ENCODE measurements at places on chromosomes 1 and 21. TPM values are rescaled to one million over a fixed set of nuclear protein-coding genes. Genes with fewer than 3 reads are reported as not detected.

OLFML3 gene
- total RNA-seq = 11.1 TPM

UHMK1 gene
- total RNA-seq = 72.3 TPM

ARHGEF2 gene
- 44.0 TPM for total RNA-seq

GUCA2A gene
- not detected for total RNA-seq

LRRC38 gene
- total RNA-seq = not detected

GNB1 gene
- total RNA-seq = 251 TPM

EFNA1 gene
- total RNA-seq = 48.2 TPM

CD247 gene
- not detected for total RNA-seq

- DNase-seq = no peak
These were observed 124.3 kb upstream of the GADD45A start for GRCh38 chr1:67560580-67561255.

DNA sequence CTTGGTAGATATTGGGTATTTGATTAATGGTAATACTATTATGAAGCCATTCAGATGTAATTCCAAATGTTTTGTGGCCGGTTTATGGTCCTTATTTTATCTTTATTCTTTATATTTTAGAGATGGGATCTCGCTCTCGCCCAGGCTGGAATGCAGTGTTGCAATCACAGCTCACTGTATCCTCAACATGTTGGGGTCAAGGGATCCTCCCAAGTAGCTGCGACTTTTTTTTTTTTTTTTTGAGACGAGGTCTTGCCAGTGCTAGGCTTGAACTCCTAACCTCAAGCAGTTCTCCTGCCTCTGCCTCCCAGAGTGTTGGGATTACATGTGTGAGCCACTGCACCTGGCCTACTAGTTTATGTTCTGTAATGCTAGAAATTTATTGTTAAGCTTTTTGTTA is 4.7 kb downstream of the DDI2 start:
- DNase-seq = no peak

- no peak for DNase-seq
These were observed 134.7 kb downstream of the TGFBR3 start for GRCh38 chr1:91751275-91751674.

DNA sequence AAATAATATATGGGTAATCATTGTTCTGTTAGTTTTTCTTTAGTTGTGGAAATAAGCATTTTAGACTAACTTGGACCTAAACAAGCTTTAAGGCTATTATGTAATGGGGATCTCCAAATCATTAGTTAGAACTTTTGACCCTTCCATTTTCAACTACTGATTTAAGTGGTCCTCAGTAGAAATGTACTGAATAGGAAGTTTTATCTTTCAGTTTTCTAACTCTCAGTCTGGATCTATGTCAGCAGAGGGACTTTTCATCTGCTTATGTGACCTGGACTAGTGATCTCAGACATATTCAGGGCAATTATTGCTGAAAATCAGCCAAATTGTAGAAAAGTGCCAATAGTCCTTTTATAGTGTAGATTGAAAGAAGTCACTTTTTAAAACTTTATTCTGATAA is 56.0 kb downstream of the SASS6 start:
- no peak for DNase-seq

DNA sequence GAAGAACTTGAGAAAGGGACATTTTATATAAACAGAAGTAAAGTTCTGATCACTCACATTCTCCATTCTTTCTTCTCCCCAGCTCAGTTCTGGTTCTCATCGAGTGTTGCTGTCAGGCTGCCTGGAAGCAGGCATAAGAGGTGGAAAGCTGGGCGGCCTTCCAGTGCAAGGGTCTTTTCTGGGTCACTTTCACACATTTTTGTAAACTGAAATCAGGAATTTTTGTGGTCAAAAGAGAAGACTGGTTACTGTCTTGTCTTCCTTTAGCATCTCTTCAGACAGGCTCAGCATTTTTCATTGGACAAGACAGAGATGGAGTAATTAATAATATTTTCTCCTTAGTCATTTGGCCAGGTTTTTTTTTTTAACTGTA is 93.7 kb downstream of the CTH start:
- no peak for DNase-seq

DNA sequence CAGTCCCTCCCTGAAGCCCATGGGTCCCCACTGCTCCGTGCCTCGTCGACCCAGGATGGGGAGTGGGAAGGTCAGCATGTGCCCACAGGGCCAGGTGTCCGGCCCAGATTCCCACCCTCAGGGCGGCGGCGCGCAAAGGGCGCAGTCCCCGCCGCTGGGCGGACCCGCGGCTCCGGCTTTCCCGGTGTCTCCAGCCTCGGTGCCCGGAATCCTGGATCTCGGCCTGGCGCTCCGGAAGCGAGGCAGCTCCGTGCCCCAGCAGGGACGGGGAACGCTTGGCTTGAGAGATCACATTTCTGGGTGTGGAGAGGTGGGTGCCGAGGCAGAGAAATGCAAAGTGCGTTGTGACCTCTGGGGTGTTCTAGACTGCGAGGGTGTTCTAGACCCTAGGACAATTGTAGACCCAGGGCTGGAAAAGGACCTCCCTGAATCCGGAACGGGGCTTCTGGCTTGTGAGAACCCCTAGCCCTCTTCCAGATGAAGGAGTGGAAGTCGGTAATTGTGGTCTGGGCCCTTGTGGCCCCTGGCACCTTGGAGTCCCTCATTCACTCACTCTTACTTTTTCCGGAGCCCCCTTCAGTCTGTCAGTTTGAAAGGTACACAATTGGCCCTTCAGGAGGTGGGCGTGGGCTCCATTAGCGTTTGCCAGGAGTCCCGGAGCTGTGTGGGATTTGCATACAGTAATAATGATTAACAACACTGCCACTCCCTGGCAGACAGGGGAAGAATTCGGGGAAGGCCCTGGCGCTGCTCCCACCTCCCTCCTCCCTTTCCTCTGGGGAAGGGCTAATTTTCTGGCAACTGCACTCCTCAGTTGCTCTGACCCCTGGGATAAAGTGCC is 1.6 kb upstream of the KCND3 start:
- peak; percentile 63 for DNase-seq

- peak; percentile 79 for DNase-seq
These were observed 13.2 kb downstream of the AGRN start for GRCh38 chr1:1033009-1033587.

- no peak for DNase-seq
These were observed 7.8 kb downstream of the PODN start for GRCh38 chr1:53069663-53070327.

- DNase-seq = peak; percentile 50
These were observed 94.8 kb upstream of the DISP3 start for GRCh38 chr1:11384170-11384554.

DNA sequence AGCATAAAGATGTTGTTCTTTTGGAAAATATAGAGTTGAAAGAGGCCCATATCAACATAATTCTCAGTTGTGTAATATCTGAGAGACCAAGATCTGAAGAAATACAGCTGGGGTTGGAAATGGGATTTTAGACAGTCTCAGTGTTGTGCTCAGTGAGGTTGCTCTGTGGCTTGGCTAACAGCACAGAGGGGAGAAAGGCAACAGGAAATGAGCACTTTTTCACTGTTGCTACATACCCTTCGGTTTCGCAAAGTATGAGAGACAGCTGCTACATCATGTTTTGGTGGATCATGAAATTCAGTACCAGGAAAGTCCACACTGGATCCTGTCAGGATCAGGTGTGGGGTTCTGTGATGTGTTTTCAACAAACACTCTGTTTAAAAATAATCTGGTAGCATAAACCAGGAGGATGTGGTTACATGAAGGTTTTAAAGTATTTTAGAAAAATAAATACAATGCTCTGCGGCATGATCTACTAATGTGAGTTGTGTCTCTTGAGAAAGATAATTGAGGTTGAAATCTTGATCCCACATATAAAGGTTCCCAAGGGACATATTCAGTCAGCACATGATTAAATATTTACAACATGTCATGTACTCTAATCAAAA is 7.0 kb upstream of the GPR88 start:
- no peak for DNase-seq

DNA sequence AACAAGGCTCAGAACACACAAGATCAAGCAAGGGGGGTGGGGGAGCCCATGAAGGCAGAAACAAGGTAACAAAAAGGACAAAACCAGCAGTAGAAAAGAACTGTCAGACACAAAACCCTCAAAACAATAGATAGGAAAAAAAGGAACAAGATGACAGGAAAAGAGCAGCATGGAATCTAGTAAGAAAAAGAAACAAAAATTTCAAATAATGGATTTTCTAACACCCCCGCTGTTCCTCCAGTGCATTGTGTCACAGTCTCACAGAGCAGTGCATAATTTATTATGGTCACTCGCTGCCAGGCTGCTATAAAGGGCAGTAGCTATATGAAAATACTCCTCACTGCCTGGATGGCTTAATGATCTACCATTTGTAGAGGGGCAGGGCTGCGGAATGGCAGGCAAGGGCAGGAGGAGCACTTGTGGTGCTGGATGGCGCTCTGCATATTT is 567.9 kb downstream of the DPYD start:
- DNase-seq = no peak

DNA sequence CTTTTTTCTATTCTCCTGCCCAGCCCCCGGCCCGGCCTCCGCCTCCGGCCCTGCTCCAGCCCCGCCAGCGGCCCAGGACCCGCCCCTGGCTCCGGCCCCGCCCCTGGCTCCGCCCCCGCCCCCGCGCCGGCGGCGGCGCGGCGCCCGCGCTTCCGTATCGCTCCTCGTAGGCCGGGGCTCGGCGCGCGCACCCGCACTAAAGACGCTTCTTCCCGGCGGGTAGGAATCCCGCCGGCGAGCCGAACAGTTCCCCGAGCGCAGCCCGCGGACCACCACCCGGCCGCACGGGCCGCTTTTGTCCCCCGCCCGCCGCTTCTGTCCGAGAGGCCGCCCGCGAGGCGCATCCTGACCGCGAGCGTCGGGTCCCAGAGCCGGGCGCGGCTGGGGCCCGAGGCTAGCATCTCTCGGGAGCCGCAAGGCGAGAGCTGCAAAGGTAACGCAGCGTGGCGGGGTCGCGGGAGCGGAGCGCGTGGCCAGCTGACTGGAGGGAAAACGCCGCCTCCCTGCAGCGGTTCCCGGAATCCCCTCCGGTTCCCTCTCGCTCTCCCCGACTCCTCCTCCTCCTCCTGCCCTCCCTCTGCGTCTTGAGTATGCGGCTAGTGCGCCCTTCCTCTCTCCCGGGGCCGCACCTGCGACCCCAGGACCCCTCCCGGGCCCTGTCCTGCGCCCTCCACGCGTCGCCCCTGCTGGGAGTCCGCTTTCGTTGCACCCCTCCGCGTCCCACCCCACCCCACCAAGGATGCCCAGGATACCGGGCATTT is at the start of gene IFNAR2:
Gene IFNAR2, plus strand, starts transcription at position 155 of the 761 bp plus-strand sequence. CDS start 11,985 bp downstream, outside the sequence.
- no peak for DNase-seq

- DNase-seq = no peak
These were observed 648.9 kb downstream of the SMYD3 start for GRCh38 chr1:245858022-245858721.

- DNase-seq = no peak
These were observed 11.4 kb downstream of the DESI2 start for GRCh38 chr1:244664353-244664752.

DNA sequence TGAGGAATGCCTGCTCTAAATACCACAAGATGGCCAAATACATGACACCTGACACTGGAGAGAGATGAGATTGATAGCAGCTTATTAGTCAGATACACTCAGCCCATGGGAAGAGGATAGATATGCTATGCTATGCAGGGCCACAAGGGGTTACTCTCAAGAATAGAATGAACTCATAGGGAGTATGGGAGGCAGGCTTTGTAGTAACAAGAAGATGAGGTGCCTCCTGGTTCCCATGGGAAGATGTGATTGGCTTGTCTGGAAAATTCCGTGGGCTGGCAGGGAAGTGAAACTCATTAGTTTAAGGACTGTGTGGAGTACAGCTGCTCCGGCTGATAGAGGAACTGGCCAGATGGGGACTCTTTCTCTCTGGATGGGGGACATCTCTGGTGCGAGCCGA is 16.5 kb downstream of the CCDC30 start:
- DNase-seq = peak; percentile 64

DNA sequence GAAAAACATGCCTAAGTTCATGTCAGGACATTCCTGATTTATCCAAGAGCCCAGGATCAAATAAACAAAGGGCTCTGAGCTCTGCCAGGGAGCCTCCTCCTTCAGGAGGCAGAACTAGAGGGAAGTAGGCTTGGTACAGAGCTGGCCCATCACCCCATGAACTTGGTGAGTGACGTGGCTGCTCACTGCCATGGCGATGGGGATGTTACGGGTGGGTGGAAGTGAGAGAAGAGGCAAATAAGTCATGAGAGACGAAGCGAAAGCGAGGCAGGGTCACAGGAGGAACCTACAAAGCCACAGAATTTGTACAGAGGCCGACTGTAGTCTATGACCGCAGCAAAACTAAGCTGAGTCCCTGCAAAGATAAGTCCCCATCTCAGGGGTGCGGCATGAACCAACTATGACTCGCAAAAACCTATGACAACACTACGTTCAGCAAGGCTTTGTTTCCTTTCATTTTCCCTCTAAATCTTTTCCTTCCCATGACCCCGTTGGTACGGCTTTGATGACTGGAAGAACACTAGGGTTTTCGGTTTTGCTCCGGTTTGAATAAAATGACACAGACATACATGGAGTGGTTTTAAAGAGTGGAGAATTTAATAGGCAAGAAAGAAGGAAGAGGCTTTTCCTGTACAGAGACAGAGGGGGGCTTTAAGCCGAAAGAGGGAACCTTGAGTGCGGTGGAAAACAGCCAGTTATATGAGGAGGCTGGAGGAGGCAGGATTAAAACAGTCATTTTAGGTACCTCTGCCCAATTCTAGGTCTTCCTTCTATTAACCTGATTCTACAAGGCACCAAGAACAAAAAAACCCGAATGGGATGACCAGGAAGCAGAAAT is 74.1 kb downstream of the CD46 start:
- no peak for DNase-seq

DNA sequence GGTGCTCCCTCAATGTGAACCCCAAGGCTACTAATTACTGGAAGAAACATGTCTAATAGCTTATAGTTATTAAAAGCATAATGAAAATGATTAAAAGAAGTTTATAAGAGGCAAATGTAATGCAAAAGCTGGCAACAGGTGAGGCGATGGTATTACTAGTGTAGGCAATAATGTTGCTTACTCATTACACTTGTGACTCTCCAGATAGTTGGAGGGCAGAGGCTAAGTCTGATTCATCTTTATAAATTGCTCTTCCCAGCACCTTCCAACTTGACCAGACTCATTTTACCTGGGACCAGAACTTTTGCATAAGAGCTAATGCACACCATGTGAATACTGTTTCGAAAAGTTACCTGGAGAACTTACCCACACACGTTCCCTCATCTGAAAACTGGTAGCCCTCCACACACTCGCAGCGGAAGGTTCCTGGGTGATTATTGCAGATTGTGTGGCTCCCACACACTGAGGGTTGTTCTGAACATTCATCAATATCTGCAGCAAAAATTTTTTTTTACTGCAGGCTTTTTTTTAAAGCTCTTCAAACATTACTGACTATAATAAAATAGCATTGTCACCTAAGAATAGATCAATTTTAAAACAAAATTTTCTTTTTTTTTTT is 48.0 kb downstream of the NID1 start:
- peak; percentile 93 for DNase-seq

- DNase-seq = no peak
These were observed 65.7 kb downstream of the RUNX3 start for GRCh38 chr1:24864370-24864777.

- DNase-seq = no peak
These were observed 12.7 kb downstream of the PADI1 start for GRCh38 chr1:17217607-17218006.

- peak; percentile 68 for DNase-seq
These were observed 25.7 kb upstream of the NLRP3 start for GRCh38 chr1:247390116-247390791.

GRCh38 chr1:215584389-215584788 is 17.3 kb downstream of the KCTD3 start:
- no peak for DNase-seq

GRCh38 chr1:1433804-1434130 is 1.7 kb upstream of the VWA1 start:
- DNase-seq = no peak

- DNase-seq = no peak
These were observed 2.3 kb downstream of the FAAP20 start for GRCh38 chr1:2192031-2192995.
